ENCODE measurements at places on chromosomes 5 and 9. TPM values are rescaled to one million over a fixed set of nuclear protein-coding genes. Genes with fewer than 3 reads are reported as not detected.

DNA sequence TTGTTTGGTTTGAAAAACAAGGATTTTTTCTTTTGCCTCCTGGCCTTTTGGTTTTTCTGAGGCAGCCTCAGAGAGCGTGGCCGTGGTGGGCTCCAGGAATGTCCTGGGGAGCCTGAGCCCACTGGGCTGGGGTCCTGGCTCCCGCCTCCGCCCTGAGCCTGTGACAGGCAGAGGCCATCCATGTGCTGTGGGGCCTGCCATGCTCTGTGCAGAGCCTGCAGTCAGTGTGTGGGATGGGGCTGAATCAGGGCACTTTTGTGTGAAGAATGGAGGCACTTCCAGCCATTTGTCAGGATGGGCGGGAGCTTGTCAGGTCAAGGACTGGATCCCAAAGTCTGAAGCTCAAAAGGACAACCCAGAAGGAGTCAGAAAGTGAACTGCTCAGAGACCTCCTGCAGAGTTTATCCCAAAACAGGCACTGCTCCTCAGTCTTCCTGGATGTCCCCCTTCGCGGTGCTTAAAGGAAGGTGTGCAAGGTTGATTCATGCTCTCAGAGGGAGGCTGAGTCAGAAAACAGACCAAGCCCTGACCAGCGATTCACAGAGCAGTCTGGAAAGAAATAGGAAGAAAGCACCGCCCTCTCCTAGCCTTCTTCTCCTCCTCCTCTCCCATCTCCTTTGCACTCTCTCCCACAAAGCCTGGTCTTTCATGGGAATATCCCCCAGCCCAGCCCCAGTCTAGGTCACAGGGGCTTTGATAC, 53.2 kb downstream of the MVB12B start:
- peak; percentile 52 for DNase-seq

DNAH5 gene
- total RNA-seq, result 0.19 TPM

EQTN gene
- not detected for total RNA-seq

AP3B1 gene
- total RNA-seq, result 44.4 TPM

Data from posterior vena cava (tissue), 2 donors.